ENCODE measurements at places on chromosomes 13 and 19.

DNA sequence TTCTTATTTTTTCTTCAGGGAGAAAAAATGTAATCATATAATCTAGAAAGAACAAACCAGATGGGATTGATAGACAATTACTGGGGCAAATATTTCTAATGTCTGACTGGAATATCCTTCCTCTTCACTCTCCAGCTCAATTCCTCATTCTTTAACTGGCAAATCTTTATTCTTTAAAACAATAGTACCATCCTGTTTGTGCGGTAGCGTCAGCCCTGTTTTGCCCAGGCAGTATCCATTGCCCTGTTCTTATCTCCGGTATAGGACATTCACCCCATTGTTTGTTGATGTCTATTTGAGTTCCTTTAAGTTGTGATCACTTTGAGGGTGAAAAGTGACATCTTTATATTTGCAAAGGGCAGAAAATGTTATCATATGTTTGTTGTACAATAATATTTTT is 185.4 kb downstream of the POSTN start:
- DNase-seq: no peak

DNA sequence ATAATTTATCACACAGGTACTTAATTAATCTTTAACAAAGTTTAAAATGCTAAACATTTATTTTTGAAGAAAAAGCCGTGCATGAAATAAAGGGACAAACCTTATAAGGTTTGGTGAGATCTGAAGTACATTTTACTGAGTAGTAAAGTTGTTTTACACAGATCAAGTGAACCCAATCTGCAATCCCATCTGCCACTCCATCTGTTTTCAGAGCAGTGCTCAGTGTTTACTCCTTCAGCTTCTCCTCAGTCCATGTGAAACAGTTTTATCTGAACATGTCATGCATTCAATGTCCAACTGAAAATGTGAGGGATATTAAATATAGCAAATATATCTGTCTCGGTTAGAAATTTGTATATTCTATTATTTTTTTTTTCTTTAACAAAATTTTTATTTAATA is 166.8 kb downstream of the MAB21L1 start:
- no peak for DNase-seq

DNA sequence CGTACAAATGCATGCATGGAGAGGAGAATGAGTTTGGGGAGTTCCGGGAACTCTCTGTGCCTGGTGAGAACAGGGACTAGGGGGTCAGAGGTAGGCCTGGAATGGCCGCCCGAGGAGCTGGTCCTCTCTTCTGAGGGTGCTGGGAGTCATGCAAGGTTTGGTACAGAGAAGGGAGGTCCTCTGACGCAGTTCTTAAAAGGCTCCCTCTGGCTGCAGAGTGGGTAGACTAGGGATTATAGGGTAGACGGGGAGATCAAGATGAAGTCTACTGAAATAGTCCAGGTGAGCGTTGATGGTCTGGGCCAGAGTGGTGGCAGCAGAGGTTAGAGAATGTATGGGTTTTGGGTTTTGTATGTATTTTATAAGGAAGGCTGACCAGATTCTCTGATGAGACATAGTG is 796 bp downstream of the ZNF304 start:
- no peak for DNase-seq

DNA sequence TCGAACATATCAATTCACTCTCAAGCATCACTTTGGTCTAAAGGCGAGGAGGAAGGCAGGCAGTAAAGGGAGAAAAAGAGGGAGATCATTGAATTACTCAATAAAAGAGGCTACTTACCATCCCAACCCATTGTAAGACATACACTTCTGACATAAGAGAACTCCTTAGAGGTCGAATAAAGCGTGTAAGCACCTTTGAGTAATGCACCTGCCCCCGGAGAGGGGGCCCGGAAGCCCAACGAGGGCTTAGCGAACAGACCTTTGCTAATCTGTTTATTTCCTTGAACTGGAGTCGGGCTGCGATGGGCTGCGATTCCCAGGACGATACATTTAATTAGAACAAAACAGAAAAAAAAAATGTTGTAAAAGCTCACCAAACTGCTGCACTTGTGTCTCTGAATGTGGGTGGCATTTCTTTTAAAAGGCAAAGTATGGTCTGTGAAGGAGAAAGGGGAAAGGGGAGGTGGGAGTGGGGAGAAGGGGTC is 3.0 kb downstream of the ZC3H4 start:
- DNase-seq: no peak

DNA sequence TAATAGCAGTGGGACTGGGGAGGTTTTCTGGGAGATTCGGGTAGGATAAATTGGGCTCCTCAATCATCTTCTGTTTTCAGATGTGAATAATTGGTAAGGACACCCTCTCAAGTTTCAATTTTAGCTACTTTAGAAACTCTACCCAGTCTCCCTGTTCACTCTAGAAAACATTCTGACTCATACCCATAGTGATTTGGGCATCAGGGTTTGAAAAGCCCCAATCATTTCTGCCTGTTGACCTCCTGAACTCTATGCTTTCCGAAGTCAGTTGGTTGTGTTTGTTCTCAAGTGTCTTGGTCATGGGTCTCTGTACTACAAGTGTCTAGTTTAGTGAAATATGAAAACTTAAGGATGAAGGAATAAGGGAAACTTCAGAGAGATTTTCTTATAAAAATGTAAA is 911.3 kb upstream of the GPC6 start:
- DNase-seq: no peak

DNA sequence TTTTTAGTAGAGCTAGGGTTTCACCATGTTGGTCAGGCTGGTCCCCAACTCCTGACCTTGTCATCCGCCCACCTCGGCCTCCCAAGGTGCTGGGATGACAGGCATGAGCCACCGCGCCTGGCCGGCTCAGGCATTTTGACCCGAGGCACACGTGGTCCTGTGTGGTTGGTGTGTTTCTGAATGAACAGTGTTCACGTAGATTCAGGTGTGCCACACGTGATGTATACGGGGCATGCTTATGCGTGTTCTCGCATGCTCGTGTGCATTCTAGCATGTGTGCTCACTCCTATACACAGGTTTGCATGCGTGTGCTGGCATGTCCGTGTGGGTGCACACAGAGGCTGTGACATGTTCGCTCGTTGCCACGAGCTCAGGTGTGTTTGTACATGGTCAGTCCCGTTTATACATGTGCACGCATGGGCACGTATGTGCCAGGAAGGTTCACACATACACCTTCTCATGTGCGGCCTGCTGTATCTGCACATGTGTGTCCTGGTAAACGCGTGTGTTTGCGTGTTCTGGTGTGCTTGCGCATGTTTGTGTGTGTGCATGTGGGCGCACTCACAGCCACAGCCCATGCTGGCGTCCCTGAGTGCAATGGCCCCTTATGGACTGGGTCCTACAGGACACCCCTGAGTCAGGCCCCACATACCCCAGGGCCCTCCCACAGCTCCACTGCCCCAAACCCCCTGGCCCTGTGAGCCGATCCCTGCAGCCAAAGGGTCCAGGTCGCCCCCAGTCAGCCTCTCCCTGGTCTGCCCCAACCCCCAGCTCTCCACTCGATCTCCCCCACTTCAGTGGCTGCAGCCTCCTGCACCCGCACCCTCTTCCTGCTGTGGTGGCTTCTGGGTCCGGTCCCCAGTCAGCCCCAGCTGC is 20.6 kb upstream of the TCF3 start:
- no peak for DNase-seq

DNA sequence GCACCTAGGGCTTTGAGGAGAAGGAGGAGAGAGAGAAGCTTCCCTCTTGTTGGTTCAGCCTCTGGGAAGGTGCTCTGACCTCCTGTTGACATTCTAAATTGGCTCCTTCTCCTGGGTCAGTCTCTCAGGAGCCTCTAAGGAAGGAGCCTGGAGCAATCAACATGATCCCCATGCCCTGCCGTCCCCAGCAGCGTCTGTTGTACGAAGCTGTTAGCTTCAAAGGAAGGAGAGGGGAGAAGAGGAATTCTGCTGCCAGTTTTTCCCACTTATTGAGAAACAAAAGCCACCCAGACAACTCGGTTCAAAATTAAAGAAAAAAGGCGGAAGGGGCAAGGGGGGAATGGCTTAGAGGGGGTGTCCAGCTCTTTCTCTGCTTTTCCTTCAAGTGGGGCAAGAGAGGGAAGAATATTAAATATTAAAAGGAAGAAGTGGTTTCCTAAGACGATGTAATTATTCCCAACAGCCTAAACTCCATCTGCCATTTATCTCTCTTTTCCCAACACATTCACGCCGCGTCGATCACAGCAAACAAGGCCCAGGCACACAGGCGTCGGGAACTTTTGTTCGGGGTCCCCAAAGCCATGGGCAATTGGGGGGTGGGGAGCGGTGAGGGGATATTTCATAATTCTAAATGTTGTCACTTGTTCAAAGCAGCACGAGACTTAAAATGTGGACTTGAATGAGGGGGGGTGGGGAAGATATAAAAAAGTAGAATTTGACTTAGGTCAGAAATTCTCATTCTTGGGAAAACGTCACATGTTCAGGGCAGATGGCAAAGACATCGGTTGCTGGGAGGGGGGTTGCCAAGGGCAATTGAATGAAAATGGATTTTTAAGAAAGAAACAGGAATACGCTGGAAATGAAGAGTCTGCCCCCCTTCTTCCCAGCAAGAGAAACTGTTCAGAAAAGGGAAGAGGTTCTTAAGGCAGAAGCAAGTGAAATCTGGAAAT is 116.8 kb upstream of the CACNA1A start:
- no peak for DNase-seq

DNA sequence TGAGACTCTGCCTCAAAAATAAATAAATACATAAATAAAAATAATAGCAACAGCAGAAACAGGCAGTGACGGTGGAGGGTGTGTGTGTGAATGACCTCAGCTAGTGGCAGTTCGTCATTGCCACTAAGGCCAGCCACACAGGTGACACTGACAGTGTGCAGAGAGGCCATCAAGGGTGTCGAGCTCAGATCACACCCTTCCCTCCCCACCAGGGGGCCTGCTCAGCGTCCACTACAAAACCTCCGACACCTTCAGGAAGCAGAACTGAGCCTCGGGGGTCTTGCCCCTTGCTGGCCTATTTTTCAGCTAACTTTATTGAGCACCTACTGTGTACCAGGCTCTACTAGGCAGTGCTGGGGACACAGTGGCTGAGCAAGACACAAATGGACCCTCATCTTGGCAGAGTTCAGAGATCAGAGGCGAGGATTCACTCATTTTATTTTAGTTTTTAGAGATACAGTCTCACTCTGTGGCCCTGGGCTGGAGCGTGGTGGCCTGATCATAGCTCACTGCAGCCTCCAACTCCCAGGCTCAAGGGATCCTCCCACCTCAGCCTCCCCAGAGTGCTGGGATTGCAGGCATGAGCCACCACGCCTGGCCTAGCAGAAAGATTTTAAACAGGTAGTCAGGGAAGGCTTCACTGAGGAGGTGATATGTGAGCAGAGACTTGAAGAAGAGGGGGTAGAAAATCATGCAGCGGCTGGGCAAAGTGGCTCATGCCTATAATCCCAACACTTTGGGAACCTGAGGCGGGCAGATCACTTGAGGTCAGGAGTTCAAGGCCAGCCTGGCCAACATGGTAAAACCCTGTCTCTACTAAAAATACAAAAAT is 30.3 kb upstream of the SEMA6B start:
- no peak for DNase-seq

DNA sequence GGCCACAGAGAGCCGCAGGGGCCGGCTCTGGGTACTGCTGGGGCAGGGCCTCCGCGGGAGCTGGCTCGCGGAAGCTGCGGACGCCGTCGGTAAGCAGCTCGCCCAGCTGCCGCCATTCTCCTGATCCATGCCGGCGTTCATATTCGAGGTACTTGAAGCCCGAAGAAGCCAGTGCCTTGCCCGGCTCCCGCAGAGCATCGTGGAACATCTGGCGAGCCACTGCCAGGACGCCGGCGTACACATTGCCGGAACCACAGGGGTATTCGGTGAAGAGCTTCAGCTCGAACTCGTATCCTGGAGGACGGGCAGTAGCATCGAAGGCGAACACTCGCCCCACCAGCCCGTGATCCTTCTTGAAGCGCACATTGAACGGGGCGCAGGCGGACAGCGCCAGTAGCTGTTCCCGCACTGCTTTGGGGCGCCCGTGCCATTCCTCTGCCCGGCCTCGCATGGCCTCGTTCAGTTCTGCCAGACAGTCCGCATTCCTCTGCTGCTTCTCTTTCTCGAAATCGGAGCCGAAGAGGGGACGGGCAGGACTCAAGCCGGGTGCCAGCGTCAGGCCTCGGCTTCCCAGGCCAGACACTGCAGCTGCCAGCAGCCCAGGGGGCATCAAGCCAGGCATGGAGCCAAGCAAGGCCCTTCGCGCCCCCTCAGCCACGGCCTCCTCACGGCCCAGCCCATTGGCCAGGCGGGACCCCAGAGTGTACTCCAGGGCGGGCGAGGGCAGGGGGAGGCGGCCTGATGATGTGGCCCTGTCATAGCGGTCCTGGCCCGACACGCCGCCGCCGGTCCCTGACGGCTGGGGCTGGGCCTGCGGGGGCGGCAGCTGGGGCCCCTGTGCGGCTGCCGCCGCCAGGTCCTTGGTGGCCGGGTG is 1.0 kb downstream of the IRF2BP1 start:
- DNase-seq: no peak

GRCh38 chr19:21638776-21639175 is 128.6 kb downstream of the ZNF100 start:
- DNase-seq: no peak

DNA sequence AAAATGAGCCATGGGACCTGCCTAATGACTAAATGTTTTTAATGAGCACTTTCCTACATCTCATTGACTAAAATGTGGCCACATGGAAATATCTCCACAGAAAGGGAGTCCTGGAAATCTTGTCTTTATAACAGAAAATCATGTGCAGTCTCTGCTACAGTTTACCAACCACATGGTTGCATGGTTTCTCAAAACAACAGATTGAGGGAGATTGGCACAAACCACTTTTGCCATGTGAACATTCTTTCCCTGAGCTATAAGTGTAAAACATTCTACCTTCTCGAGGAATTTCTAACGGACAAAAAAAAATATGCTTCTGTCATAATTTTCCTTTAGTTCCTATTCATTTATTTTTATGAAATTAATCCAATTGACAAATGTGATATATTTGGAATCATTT is 218.9 kb upstream of the SLITRK5 start:
- no peak for DNase-seq

GRCh38 chr19:43798546-43799409 is 3.5 kb downstream of the LYPD5 start:
- DNase-seq: no peak

GRCh38 chr19:21568816-21569493 is 63.6 kb downstream of the ZNF429 start:
- no peak for DNase-seq

GRCh38 chr19:11197291-11198174 is at the start of gene KANK2:
KANK2 (minus strand) TSS chr19:11197545; CDS start chr19:11194511, 3,034 bp downstream.
- no peak for DNase-seq

DNA sequence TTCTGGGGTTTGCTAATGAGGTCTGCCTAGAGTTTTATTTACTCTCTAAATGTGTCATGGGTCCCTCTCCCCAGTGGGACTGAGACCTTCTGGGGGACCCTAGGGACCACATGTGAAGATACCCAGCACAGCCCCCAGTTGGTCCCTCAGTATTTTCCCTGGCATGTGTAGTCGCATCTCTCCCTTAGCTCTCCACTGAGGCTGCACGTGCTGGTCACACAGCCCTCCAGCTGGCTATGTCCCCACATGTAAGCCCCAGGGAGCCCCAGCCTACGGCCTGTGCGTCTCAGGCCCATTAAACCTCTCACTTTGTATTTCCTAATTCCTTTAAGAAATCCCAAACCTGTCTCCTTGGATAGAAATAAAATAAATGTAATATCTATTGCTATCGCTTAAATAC is 189.6 kb upstream of the TSHZ3 start:
- DNase-seq: no peak
